Transverse colon (tissue), 4 donors: ENCODE measurements at places on chromosomes 11 and 22. TPM values are rescaled to one million over a fixed set of nuclear protein-coding genes. Genes with fewer than 3 reads are reported as not detected.

Gene MRGPRX3
- total RNA-seq: not detected

DNA sequence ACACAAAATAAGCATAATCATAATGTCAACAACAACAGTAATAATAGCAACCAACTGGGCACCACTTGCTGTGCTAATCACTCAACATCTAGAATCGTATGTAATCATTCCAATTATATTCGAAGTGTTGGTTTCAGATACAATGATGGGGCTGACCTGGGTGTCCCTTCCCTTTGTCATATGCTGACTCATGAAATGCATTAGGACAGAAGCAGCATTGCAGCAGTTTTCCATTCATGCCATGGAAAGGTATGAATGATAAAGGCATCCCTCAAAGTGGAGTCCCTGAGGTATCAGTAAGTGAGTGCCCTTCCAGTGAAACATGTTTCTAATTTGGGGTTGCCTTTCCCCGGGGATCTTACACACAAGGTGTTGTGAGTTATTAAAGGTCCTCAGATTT, 46.3 kb upstream of the ANO3 start:
- H3K4me1 ChIP-seq: no peaks in the 10 kb centered on the region
- no peaks in the 10 kb centered on the region for H3K36me3 ChIP-seq
- no peak overlapping the region for H3K27ac ChIP-seq

- DNase-seq: no peak
- no peaks in the 10 kb centered on the region for H3K4me1 ChIP-seq
- peaks cover 28% of the 10 kb centered on the region for H3K27me3 ChIP-seq
- H3K36me3 ChIP-seq: no peaks in the 10 kb centered on the region
- H3K27ac ChIP-seq: no peak overlapping the region
- no peak overlapping the region for H3K4me3 ChIP-seq
Measured at GRCh38 chr11:119957951-119958350, 180.0 kb downstream of the TRIM29 start.

DNA sequence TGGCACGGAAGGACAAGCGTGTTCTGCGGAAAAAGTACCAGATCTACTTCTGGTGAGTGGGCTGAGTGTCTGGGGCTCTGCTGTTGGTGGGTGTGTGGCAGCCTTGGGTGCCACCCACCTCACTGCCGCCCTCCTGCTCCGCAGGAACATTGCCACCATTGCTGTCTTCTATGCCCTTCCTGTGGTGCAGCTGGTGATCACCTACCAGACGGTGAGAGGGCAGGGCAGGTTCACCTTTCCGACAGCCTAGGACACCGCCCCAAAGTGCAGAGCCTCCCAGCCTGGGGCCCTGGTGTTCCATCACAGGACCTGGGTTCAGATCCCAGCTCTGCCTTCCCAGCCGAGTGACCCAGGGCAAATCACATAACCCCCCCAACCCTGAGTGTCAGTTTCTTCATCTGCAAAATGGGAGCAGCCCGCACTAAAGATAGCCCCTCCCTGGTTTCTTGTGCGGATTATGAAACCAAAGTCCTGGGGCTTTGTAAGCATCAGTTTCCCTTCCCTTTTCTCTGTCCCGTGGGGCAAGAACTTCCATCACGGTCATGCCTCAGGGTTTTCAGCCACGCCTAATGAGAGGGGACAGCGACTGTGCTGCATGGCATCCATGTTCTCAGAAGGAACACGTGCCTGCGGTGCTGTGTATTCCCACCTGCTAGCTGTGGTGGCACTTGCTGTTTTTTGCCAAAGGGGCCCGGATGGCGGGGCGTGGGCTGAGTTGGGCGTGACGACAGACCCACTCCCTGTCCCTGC, 9.8 kb upstream of the TAGLN start:
- H3K27ac ChIP-seq: peak overlapping the region; percentile 30
- H3K4me1 ChIP-seq: no peaks in the 10 kb centered on the region
- no peaks in the 10 kb centered on the region for H3K36me3 ChIP-seq

DNA sequence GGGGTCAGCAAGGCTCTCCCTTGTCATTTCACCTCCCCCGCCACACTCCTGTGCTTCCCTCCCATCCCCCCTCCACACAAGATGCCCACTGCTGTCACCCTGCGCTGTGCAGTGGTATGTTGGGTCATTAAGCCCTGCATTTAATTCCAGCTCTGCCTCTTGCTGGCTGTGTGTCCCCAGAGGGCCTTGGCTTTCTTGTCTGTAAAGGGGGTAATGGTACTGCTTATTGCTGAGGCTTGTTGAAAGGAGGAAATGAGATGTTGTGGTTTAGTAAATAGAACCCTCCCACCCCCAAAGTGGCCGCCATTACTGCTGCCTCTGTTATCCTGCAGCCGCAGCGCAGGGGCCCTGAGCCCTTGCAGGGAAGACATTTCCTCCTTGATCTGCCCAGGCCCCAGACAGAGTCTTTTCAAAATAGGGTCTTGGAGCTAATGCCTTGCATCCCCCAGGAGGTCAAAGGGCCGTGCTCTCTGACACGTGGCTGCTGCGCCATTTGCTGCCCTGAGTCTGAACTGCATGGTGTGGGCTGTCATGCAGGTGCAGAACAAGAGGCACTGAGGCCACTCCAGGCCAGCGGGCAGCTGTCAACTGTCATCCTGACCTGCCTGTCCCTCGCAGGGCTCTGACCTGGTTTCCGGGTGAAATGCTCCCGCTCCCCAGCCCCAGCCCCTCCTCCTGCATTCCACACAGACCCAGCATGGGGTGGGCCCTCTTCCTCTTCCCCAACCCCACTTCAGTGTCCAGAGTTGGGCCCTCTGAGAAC, 18.7 kb downstream of the PVALB start:
- no peak for DNase-seq
- no peaks in the 10 kb centered on the region for H3K36me3 ChIP-seq
- peaks cover 2% of the 10 kb centered on the region for H3K27me3 ChIP-seq
- no peak overlapping the region for H3K4me3 ChIP-seq
- H3K27ac ChIP-seq: no peak overlapping the region
- H3K4me1 ChIP-seq: no peaks in the 10 kb centered on the region
